ENCODE measurements at places on chromosomes 1 and 21.

DNA sequence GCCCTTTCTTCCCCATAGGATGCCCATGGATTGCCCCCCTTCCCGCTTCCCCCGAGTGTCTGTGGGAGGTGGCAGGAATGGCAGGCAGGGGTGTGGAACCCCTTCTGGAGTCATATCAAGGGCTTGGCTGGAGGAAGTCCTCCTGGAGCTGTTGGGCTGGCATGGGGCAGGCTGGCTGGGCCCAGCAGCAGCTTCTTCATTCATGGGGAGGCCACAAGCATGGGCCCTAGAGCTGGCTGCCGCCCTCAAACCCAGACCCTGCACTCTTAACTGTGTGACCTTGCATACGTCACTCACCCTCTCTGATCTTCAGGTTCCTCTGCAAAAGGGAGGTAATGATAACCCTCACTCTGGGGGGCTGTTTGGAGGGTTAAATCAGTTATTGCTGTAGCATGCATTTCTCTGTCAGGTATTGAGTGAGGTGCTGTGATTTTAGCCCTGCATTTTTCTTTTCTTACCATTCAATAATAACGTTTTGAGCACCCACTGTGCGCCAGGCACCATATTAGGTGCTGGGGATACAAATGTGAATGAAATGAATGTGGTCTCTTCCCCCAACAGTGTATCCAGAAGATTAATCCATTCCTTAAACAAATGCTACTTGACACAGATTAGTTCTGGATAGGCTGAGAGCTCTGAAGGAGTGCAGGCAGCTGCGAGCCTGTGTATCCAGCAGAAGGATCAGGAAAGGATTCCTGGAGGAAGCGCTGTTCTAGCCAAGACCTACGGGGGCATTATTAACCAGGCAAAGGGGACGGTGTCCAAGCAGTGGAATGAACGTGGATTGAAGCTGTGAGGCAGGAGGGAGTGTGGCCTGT, 9.3 kb downstream of the PCSK9 start:
- DNase-seq, result no peak

DNA sequence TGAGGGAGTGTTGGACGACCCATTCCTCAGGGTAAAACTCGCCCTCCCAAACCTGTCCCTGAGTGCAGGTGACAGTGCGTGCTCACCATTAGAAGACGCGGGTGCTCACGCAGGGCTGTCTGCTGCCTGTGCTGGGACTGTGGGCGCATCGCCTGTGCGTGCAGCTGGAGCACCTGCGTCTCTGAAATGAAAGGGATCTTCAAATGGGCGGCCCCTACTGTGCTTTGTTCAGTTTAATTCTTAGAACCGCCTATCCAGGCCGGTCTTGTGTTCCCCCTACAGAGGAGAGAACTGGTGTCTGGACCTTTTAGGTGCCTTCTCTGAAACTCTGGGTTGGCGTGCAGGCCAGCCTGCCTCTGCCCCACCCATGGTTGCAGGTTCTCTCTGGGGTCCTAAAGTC, 125.8 kb downstream of the PCBP3 start:
- DNase-seq, result no peak

DNA sequence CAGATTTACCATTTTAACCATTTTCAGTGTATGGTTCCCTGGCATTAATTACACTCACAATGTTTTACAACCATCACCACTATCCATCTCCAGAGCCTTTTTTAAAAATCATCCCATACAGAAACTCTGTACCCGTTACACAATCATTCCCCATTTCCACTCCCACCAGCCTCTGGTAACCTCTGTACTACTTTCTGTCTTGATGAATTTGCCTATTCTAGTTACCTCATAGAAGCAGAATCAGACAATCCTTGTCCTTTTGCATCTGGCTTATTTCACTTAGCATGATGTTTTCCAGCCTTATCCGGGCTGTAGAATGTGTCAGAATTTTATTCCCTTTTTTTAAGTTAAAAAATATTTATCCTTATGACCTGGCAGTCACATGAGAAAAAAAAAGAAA, 33.0 kb downstream of the PGM1 start:
- DNase-seq, result no peak

DNA sequence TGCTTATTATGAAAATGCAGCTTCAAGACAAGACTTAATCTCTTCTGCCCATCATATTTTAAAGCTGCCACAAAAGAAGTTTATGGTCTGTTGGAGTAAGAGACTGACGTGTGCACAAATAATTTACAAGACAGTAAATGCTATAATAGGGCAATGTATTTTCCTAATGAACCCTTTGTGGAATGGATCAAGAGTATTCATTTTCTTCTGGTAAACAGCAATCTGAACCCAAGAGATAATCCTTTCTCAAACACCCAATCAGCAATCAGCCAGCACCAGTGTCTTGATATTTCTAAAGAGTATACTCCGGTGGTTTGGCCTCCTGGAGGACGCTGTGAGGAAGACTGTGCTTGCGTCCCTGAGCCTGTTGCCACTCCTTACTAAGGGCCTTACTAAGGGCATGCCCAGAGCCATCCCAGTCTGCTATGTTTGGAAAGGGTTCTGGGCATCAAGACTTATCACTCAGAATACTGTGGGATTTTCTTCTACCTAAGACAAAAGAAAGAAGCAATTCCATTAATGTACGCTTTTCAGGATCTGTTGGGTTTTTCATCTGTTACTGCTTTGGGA, 48.8 kb upstream of the LRRC8D start:
- DNase-seq, result no peak

- no peak for DNase-seq
Observed at GRCh38 chr21:33647587-33647986, 5.3 kb downstream of the ITSN1 start.

GRCh38 chr1:243230914-243231313, 24.2 kb downstream of the CEP170 start:
- no peak for DNase-seq

DNA sequence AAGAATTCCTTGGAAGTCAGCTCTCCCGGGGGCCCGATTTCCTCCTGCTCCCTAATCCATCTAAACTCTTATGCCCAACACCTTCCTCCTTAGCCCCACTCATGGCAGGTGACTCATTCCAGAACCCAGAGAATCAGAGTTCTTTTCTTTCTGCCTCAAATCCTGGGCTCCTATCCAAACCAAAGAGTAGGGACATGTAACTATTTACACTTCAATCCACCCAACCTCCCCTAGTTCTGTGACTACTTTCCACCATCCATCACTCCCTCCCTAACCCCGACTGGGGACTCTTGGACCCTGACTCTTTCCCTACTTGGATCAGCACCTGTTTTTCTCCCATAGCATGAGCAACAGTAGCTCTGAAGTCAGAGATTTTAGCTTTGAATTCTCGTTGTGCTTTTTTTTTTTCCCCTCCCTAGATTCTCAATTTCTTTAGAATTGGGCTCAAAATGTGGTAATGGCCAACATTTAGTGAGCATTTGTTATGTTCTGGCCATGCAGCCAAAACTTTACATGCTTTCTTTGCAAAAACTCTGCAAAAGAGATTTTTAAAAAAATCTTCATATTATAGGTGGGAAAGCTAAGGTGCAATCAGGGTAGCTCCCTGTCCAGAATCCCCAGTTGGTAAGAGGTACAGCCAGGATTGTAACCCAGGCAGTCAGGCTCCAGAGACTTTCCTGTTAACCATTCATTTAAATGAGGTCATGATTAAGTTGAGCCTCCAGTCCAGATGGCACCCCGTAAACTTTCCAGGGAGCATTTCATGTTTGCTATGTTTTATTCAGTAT, 7.5 kb upstream of the CYP4A11 start:
- DNase-seq, result no peak

DNA sequence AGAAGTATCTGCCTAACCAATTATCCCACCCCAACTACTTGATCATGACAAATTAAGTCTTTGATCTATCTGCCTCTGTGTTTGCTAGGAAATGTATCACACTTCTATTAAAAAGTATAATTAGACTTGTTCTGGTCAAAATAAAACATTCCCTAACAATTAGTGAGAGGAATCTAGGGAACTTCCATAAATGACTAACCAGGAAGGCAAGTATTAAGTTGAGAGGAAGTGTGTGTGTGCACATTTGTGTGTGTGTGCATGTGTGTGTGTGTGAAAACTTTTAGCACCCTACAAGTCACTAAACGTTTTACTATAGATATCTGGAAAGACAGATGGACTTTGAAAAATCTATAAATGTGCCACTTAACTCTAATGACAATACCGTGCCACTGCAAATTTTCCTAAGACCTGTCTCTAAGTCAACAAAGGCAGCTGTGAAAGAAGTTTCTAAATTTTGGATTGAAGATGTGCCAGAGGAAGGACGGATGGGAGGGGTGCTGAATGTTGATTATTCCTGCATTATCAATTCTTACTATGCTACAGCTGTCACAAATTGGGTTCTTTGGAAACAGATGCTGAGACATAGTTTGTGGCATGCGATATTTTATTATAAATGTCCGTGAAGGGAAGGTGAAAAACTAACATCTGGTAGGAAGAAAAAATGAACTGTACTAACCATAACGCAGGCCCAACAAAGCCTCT, 567.1 kb downstream of the PTPRC start:
- DNase-seq, result no peak

GRCh38 chr1:3012456-3013291, 8.6 kb upstream of the ACTRT2 start:
- DNase-seq, result no peak

- no peak for DNase-seq
Observed at GRCh38 chr1:159011751-159012150, 2.0 kb downstream of the IFI16 start.

GRCh38 chr1:156279837-156280236, 2.8 kb downstream of the SMG5 start:
- no peak for DNase-seq

- DNase-seq, result no peak
Observed at GRCh38 chr1:3676581-3677470, 24.5 kb downstream of the TP73 start.

- no peak for DNase-seq
Observed at GRCh38 chr1:198687429-198687828, 48.6 kb downstream of the PTPRC start.

- no peak for DNase-seq
Observed at GRCh38 chr1:165288350-165289120, 68.0 kb downstream of the LMX1A start.

- no peak for DNase-seq
Observed at GRCh38 chr1:237279629-237280028, 237.6 kb downstream of the RYR2 start.

DNA sequence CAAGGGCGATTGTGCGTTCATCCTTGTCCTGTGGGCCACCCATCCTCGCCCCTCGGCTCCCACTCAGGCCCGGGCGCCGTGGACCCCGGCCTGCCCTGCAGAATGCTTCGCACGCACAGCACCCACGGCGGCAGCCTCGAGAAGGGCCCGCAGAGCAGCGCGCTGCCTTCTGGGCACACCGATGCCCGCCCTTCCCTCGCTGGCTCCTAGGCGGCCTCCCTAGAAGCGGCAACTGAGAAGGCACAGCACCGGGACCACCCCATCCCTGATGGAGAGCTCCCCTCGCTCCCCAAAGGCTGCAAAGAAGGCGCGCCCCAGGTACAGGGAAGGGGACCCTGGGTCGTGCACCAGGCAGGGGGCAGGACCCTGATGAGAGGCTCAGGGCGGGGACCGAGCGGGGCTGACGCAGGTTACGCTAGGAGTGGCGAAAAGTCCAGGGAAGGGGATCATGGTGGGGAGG, 971 bp downstream of the CAPZB start:
- no peak for DNase-seq

DNA sequence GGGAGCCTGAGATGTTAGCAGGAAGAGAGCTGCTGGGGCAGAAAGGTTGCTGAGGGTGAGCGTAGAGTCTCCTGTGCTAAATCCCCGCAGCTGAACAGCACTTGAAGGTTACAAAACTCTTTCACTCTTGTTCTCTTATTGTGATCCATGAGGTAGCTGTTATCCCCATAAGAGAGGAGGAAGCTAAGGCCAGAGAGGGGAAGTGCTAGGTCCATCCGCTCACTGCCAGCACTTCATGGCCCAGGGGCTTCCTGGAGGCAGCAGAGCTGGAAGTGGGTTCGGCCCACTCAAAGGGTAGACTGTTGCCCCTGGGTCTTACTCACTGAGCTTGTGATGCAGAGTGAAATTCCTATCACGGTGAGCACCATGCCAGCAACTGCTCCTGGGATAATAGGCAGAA, 5.6 kb downstream of the TMEM234 start:
- no peak for DNase-seq

DNA sequence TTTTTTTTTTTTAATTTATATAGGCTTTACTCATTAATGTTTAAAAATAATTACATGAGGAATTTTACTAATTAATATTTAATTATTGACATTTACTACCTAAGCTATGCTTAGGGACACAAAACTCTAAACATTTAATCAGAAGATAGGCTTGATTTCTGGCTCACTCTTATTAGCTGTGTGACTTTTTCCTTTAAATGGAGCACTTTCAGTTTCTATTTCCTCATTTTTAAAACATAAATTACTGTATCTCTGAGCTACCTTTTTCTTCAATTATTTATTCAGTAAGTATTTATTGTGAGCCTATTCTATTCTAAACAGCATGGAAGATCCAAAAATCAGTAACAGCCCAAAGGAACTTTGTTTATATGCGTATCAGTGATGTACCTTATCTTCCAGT, 40.5 kb downstream of the MAP3K7CL start:
- DNase-seq, result no peak

- DNase-seq, result no peak
Observed at GRCh38 chr1:48066936-48067335, 69.8 kb upstream of the TRABD2B start.

GRCh38 chr1:23902321-23903278, 10.6 kb downstream of the CNR2 start:
- no peak for DNase-seq

DNA sequence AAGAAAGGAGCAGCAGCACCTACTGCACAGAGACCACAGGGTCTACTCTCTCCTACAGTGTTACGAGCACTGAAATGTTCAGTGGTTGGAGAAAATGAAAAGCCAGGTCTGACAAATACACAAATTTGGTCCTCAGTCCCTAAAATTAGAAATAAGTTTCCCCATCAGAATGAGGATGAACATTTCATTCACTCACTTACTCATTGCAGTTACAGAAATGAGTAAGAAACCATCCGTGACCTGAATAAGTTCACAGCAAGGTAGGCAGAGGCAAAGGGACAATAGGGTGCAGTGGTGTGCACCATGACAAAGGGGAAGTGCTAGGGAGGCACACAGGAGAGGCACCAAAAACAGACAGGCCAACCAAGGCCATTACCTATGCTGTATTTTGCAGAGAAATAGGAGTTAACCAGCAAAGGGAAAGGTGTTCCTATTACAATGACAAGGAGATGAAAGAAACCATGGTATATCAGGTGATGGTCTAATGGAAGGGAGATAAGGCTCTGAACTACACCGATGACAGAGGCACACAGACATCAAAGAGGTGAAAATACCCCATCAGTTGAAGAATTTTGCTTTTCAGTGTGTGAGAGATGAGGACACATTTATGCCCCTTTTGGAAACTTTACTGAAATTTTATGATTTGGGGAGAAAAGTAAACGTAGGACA, 29.4 kb downstream of the VAV3 start:
- DNase-seq, result no peak

DNA sequence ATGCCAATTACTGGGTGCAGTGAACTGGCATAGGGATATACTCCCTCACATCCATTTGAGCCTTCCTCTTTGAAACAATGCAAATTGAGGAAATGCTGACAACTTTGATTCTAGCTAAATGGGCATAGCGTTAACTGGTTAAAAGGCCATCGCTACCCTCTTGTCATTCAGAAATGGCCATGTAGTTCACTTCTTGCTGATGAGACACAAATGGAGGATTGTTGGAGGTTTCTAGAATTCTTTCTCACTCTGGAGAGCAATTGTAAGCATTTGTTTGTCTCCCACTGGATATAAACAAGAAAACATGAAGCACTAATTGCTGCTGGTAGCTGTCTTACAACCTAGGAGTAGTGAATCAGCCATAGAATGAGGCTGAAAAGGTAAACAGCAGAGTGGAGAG, 14.4 kb downstream of the PRDX6 start:
- DNase-seq, result no peak

All from NCI-H1048 (cell line).